ENCODE measurements at places on chromosomes 7 and 10. TPM values are rescaled to one million over a fixed set of nuclear protein-coding genes. Genes with fewer than 3 reads are reported as not detected.

The PAPSS2 gene
- total RNA-seq = 102 TPM

The PPP3CB gene
- 27.1 TPM for total RNA-seq

The OGDHL gene
- under 0.01 TPM for total RNA-seq

The ACTL6B gene
- not detected for total RNA-seq

The GJD4 gene
- total RNA-seq = 0.17 TPM

The AKR1D1 gene
- not detected for total RNA-seq

DNA sequence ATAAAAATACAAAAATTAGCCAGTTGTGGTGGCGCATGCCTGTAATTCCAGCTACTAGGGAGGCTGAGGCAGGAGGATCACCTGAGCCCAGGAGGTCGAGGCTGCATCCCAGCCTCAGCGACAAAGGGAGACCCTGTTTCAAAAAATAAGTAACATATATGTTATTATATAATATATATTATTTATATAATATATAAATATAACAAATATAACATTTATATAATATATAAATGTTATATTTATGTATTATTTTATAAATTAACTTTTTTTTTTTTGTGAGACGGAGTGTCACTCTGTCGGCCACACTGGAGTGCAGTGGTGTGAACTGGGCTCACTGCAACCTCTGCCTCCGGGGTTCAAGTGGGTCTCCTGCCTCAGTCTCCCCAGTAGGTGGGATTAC lies 1.5 kb upstream of the POR start:
- no peak overlapping the region for H3K4me3 ChIP-seq
- no peaks in the 10 kb centered on the region for H3K36me3 ChIP-seq
- H3K4me1 ChIP-seq = peaks cover 3% of the 10 kb centered on the region
- H3K27me3 ChIP-seq = no peaks in the 10 kb centered on the region
- H3K27ac ChIP-seq = no peak overlapping the region
- DNase-seq = no peak

DNA sequence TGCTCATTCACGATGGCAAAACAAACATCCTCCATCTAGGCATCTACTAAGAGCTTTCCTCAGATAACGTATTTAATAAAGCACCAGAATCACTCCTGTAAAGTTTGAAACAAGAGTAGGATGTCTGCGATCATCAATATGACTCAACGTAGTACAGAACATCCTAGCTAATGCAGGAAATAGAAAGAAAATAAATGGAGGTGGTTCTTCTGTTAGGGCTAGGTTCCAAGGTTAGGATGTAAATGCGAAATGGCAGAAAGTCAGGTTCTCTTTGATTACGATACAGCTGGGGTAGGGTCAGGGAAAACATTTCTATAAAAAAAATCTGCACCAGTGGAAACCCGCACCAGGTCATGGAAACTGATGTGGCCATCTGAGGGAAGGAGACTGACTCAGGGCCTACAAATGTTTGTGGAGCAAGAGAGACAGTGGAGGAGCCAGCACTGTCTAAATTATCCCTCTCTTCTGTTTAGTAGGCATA lies 29.1 kb downstream of the CCDC6 start:
- no peak overlapping the region for H3K4me3 ChIP-seq
- H3K36me3 ChIP-seq = no peaks in the 10 kb centered on the region
- H3K4me1 ChIP-seq = peaks cover 4% of the 10 kb centered on the region
- no peak overlapping the region for H3K27ac ChIP-seq

GRCh38 chr7:23205909-23206767 lies 24.3 kb downstream of the NUP42 start:
- no peaks in the 10 kb centered on the region for H3K36me3 ChIP-seq
- DNase-seq = peak; percentile 10
- no peaks in the 10 kb centered on the region for H3K4me1 ChIP-seq

DNA sequence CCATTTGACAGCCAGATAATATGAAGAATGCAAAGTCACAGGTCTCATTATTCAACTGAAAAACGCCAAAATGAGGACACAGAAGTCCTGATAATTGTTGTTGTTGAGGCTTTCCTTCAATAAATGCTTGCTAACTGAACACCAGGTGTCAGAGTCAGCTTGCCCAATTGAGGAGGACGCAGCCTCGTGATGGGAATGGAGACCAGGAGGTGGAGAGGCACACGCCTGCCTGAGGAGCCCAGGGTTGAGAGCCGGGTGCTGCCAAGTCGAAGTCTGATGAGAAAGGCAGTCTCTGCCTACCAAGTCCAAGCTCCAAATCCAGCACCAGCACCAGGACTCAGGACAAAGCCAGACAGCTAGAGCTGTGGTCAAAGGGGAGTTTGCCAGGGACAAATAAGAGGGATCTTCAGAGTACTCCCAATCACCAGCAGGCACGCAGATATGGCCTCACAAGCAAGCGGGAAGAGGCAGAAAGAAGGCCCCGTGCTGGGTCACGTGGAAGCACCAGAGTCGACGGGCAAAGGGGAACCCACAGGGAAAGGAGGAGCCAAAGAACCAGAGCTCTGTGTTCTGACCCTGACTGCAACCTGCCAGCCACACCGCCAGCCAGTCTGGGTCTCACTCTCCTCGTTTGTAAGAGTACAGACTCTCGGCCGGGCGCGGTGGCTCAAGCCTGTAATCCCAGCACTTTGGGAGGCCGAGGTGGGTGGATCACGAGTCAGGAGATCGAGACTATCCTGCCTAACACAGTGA lies 47.6 kb downstream of the VOPP1 start:
- no peak overlapping the region for H3K27ac ChIP-seq
- H3K36me3 ChIP-seq = no peaks in the 10 kb centered on the region
- H3K4me3 ChIP-seq = no peak overlapping the region
- no peaks in the 10 kb centered on the region for H3K27me3 ChIP-seq
- no peak for DNase-seq

GRCh38 chr7:30971840-30972563 lies 8.2 kb downstream of the GHRHR start:
- no peak overlapping the region for H3K4me3 ChIP-seq
- H3K27me3 ChIP-seq = peaks cover 17% of the 10 kb centered on the region
- DNase-seq = no peak
- H3K36me3 ChIP-seq = no peaks in the 10 kb centered on the region

Data from fibroblast of lung (primary cell).